ENCODE measurements at places on chromosomes 12 and 14.

DNA sequence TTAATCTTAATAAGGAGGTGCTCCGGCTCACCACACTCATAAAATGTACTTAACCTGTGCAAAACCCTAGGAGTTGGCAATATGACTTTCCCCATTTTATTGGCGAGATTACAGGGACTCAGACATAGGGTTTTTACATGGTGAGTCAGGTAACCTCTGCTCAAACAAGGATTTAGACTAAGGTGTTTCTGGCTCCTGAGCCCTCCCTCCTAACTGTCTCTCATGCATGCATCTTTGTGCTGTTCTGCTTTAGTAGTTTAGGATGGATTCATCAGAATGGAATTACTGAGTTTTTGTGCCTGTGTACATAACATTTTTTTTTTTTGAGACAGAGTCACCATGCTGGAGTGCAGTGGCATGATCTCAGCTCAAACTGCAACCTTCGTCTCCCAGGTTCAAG, 993.3 kb upstream of the TMEM132C start:
- peak; percentile 51 for DNase-seq

- DNase-seq: no peak
Observed at GRCh38 chr12:115137812-115138521, 454.0 kb upstream of the TBX3 start.

- DNase-seq: peak; percentile 14
Observed at GRCh38 chr12:19140381-19141236, 11.1 kb downstream of the PLEKHA5 start.

DNA sequence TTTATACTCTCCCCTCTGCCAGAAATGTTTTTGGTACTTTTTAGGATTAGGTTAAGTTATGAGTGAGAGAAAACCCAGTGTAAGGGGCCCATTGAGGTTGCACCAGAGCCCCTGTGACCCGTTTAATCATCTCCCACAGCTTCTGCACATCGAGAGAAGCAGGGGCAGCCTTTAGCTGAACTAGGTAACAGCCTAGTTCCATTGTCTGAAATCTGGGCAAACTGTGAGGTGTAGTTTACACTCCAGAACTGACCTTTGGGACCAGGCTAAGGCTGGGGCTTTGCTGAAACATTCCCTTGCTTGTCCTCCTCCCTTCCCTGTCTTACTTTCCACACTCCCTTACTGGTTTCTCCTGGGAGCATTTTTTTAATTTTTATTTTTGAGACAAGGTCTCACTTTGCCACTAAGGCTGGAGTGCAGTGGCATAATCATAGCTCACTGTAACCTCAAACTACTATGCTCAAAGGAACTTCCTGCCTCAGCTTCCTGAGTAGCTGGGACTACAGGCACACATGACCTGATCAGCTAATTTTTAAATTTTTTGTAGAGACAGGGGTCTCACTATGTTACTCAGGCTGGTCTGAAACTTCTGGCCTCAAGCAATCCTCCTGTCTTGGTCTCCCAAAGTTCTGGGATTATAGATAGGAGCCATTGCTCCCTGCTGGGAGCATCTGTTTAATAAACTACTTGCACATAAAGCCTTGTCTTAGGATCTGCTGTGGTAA, 25.9 kb upstream of the DHRS2 start:
- no peak for DNase-seq

DNA sequence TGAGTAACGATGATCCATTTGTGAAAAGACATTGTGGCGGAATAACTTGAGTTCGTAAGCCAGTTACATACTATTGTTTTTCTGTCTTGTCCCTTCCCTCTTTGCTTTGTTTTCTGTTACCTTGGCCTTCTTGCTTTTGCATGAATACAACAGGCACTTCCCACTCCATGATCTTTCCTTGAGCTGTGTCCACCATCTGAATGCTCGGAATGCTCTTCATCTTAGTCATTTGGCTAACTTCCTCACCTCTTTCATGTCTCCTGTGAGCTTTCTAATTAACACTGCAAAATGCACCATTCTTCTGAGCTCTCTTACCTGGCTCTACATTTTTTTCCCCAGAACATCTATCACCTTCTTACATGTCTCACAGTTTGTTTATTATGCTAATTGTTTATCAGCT, 10.0 kb downstream of the KNTC1 start:
- peak; percentile 16 for DNase-seq

DNA sequence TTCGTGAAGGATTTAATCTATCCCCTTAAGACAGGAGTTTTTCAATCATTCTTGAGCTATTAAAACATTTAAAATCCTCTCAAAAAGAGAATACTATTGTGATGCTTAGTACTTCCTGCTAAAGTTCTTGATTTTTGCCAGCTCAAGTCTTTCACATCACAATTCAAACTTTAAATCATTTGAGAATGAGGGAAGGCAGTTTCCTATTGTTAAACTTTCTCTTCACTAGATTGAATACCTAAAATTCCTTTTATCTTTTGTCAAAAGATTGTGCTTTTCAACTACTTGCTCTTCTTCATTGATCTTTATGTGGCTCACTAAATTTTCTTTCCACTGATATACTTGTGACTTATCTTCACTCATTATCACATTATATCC, 44.1 kb downstream of the ABCD2 start:
- no peak for DNase-seq

- DNase-seq: no peak
Observed at GRCh38 chr14:91342206-91342760, 75.3 kb downstream of the CCDC88C start.

GRCh38 chr14:64915797-64916196, 1.5 kb downstream of the CHURC1 start:
- no peak for DNase-seq

DNA sequence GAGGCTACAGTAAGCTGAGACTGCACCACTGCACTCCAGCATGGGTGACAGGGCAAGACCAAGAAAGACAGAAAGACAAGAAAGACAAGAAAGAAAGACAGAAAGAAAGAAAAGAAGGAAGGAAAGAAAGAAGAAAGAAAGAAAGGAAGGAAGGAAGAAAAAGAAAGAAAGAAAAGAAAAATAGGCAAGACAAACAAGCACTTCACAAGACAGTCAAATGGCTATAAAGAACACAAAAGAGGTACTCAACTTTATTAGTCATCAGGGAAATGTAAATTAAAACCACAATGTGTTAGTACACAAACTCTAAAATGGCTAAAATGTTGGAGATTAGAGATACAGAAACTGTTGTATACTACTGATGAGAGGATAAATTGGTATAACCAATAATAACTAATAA, 6.6 kb downstream of the ATXN3 start:
- no peak for DNase-seq
